ENCODE measurements at places on chromosomes 11 and 22.
A peak's percentile ranks its signal among the peaks of the same experiment; 100 is the strongest.

DNA sequence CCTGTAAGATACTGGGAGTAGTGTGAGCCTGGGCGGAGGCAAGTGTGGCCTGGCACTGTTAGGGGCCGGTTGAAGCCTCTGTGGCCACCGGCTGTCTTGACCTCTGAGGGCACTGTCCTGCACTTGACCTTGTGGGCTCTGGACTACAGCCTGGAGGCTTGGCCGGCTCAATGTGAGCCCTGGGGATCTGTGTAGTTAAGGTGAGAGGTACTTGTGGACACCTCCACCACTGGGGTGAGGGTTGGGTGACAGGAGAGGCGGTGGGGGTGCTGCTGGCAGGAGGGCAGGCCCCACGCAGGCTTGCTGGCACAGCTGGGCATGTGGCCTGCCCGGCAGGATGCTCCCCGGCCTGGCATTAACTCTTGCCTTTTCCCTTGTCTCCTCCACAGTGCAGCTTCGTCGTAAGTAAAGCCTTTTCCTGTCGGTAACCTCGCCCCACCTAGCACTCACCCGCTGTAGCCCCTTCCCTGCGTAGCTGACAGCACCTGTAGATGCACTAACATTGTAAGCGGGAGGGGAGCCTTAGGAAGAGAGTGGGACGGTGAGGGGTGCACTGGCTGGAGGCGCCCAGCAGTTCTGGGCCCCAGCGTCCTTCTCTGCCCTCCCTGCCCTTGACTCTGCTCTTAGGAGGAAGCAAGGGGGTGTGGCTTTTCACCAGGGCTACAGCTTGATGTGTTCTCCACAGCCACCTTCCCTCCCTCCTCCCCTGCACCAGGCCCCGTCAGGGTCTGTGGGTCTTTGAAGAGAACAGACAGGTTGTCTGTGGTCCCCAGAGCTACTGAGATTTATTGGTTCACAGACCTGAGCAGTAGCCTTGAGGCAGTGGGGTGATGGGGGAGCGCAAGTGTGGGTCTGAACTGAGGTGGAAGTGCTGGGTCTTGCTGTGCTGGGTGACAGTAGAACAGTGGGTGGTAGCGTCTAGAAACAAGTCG, 17.6 kb downstream of the INCENP start:
- DNase-seq: no peak

- no peak for DNase-seq
Observed at GRCh38 chr11:29389793-29390192, 627.0 kb downstream of the KCNA4 start.

GRCh38 chr11:4095509-4096230, 1.1 kb downstream of the RRM1 start:
- DNase-seq: no peak

DNA sequence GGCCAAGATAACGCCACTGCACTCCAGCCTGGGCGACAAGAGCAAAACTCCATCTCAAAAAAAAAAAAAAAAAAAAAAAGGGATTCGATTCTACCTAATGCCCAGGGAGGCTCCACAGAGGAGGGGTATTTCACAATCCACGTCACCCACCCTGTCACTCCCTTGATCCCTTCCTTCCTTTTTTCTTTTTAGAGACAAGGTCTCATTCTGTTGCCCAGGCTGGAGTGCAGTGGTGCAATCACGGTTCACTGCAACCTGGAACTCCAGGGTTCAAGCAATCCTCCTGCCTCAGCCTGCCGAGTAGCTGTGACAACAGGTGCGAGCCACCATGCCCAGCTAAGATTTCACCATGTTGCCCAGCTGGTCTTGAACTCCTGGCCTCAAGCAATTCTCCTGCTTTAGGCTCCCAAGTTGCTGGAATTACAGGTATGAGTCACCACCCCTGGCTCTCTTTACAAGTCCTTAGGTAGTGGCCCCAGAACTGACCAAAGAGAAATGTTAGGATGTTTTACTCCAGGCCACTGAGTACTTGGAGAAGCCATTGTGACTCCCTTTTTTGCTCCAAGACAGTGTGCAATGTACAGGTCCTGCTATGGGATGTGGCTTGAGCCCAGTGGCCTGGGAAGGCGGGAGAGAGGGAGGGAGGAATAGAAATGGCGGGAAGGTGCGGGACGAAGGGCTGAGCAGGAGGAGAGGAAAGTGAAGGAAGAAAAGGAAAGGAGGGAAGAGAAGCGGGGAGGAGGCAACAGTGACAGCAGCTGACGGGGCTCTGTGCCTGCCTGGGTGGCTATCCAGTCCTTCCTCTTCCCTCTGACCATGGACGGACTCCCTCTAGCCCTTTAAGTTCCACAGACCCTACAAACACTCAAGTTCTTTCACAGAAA, 11.8 kb upstream of the FXYD2 start:
- peak; percentile 46 for DNase-seq

DNA sequence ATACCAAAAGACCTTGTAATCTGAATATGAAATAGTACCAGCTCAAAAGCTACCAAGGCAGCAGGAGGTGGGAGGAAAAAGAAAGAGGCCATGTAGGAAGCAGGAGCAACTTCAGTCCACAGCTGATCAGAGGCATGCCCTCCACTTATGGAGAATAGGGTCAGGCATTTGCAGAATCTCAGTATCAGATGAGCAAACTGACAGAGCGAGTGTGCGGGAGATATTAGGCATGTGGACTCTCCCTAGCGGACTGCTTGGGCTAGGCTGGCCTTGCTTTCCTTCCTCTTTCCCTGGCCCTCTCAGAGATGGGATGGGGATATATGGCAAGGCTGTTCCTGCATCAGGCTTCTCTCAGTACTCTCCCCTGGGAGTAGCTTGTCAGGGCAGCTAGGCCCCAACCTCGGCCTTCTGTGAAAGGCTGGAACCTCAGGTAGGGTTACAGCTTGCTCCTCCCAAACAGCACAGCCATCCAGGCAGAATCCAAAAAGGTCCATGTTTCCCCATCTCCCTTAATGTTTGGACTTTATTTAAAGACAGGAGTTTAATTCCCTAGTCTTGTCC, 37.0 kb downstream of the ETS1 start:
- no peak for DNase-seq

GRCh38 chr22:20728523-20729190, 45.3 kb upstream of the SERPIND1 start:
- DNase-seq: no peak

DNA sequence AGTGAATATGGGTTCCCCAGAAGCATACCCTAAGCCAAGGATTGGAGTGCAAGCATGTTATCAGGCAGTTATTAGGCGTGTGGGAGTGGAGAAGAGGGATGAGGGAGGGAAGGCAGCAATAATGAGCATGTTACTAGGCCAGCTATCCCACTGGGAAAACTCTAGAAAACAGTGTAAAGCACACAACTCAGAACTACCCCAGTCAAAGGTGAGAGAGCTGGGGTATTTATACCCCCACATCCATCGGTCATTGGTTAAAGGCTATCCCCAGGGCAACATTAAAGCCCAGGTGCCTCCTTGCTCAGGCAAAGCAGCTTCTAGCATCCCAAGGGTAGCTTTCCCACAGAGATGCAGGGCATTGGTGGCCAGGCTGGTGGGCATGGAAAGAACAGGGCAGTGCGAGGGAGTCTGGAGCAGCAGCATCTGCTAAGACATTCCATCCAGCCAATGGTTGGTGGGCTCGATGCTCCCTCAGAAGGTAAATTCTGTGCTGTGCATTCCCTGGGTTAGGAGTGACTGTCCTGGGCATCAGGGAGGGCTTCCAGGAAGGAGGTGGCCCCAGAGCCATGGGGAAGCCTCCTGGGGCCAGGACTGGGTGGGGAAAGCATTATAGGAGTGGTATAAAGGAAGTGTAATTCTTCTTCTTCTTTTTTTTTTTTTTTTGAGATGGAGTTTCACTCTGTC, 21.1 kb upstream of the LRRC10B start:
- DNase-seq: no peak

DNA sequence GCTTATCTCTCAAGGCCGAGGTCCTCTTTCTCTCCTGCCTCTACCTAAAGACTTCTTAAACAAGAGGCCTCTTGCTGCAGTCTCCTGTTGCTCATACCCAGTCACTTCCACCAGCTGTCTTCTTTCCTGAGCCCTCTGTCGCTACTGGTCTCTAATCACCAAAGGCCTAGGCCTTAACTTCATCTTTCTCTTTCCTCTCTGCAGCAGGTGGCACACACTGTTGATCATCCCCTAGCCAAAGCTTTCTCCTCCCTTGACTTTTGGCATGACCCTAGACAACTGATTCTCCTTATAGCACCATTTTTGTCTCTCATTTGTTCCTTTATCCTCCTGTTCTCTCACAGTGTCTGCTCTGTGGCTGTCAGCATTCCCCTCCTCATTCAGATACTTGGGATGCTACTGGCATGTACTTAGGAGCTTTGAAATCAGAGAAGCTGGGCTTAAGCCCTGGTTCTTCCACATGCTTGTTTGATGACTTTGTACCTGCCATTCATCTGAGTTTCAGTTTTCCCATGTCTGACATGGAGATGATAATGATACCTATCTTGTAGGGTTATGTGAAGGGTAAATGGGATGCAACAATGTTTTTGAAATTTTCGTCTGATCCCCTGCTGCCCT, 22.4 kb downstream of the ENDOD1 start:
- DNase-seq: no peak

DNA sequence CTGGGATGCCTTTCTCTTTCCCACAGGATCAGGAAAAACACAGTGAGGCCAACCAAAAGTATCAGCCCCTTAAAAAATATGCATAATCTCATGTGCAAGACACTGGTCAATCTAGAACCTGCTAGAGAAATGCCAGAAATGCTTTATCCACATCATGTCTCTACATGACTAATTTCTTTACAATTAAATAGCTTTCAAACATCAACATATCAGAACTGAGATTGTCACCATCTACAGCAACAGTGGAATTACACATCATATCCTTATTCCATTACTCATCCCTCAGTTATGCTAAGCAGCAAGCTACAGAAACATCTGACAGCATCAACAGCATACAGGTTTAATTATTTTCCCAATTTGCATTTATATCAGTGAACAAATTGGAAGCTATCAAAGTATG, 78.8 kb downstream of the DDIAS start:
- no peak for DNase-seq

DNA sequence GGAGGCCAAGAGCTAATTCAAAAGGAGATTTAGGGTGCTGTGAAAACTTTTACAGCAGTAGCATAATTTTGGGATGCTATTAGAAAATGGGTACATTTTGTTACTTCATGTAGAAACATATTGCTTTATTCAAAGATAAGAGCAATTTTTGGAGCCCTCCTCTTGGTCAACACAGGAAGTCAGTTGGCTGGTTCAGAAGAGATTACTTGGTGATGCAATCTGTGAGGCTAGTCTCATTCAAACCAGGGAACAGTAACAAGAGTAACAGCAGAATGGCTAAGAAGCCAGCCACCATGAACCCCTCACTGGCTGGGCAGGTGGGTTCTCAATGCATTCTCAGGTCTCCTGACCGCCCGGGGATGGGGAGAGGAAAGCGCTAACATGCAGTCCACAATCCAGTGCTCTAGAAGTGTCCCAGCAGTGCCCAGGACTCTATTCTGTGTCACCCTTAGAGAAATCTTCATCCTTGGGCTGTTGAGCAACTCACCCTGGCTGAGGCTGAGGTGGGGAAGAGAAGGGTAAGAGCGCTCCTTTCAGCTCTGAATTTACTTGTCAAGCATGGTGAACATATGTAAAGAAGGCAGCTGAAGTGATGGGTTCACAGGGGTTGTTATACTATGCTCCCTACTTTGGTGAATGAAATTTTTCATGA, 262.2 kb upstream of the UBASH3B start:
- no peak for DNase-seq

GRCh38 chr11:128519338-128519737, 68.0 kb downstream of the ETS1 start:
- DNase-seq: peak; percentile 16

DNA sequence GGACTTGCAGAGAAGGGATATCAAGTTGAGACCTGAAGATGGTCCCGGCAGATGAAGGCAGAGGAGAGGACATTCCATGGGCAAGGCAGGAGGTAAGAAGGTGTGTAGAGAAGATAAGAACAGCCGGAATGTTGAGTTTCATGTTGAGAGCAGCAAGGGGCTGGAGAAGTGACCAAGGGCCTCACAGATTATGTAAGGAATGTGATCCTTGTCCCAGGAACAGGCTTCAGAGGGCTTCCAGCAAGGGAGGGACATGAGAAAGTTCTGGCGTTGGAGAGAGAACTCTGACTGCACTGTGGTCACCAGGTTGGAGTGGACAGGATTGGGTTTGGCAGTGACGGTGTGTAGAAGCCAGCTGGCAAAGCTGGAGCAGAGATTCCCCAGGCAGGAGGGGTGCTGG, 27.6 kb upstream of the PPFIA1 start:
- DNase-seq: no peak

GRCh38 chr11:18632841-18633240, 1.3 kb downstream of the SPTY2D1 start:
- no peak for DNase-seq

GRCh38 chr11:113638376-113638775, 67.7 kb downstream of the TMPRSS5 start:
- no peak for DNase-seq

DNA sequence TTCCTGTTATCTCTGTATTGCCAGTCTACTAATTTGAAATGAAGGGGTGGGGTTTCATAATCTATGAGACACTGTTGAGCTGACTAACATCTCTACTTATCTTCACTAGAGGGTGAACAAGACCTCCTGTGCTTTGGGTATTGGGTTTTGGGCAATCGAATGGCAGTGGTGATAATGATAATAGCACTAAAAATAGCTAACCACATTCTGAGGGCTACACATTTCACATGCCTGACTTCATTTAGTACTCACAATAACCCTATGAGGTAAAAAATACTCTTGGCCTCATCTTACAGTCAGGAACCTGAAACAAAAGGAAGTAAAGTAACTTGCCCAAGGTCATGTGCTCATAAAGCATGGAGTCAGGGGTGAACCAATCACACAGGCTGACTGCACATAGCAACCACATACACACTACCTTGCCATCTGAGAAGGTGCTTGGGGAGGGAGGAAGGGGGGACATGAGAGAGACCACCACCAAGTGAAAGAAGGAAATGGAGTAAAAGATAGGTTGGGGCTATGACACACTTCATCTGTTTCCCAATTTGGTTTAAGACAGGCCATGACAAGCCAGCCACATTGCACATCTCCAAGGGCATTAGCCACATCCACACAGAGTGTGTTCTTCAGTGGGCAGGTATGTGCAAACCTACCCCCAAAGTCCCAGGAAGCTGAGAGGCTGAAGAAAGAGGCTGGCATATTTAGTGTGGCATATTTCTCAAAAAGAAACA, 387.6 kb upstream of the DDI1 start:
- DNase-seq: no peak

- DNase-seq: peak; percentile 49
Observed at GRCh38 chr11:121426476-121427399, 25.4 kb upstream of the SORL1 start.

DNA sequence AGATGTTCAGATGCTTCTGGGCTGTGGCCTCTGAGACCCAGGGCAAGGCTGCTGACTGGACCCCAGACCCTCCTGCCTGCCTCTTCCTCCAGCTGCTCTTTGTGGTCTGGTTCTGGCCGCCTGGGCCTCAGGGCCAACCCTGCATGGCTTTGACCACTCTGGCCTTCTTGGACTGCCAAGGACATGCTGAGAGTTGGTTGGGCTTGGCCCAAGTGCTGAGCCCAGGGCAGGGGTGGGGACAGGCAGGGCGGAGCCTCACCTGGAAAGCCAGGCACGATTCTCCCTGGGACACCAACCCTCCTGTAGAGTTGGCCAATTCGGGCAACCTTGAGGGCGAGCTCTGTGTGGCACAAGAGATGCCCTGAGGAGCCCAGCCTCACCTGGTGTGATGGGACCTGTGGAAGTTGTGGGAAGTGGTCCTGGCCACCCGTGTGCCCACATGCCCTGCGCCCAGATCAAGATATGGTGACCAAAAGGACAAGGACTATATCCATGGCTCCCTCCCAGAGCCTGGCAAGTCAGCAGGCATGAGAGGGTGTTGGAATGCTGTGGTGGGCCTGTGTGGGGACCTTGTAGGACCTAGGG, 11.6 kb downstream of the TANGO2 start:
- no peak for DNase-seq

Data from CD4-positive, alpha-beta T cell treated with Interleukin-1 beta for 1 hour (primary cell).